ENCODE measurements at places on chromosomes 3 and 15. TPM values are rescaled to one million over a fixed set of nuclear protein-coding genes. Genes with fewer than 3 reads are reported as not detected.

- no peak for DNase-seq
- no peak overlapping the region for H3K4me3 ChIP-seq
- H3K4me1 ChIP-seq: no peaks in the 10 kb centered on the region
- H3K36me3 ChIP-seq: no peaks in the 10 kb centered on the region
- H3K27me3 ChIP-seq: no peaks in the 10 kb centered on the region
These were observed 226.7 kb upstream of the MCTP2 start for GRCh38 chr15:94004697-94005096.

DNA sequence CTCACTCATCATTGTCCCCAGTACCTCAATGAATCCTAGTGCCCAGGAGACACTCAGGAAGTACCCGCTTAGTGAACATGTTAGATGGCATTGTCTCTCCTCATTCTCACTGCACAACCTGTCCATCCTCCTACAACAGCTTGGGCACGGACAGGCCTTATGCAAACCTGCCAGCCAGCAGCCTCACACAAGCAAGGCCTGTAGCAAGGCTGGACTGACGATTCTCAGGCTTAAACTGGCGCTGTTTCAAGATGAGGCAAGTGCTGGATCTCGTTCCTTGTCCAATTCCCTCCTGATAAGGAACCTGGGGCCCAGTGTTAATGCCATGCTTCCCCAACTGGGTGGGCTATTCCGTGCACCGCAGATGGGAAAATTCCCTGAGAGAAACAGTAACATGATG, 59.0 kb downstream of the CDCP1 start:
- H3K4me1 ChIP-seq: no peaks in the 10 kb centered on the region
- no peaks in the 10 kb centered on the region for H3K27me3 ChIP-seq

DNA sequence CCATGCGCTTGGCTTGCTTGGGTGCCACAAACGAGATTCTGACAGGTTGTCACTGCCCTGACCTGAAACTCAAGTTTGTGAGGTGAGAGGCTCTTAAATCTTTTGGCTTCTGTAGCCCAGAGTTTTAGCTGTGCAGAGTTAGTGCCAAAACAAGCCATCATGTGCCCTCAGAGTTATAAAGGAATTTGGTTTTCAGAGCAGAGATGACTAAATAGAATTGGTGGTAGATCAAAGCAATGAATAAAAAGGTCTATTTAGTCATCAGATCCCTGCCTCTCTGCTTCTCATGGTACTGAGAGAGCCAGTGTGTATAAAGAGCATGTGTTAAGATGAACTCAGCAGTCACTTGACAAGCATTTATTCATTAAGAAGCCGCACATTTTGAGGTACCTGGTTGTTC, 207.5 kb upstream of the DPH6 start:
- no peak for DNase-seq
- H3K27me3 ChIP-seq: no peaks in the 10 kb centered on the region
- H3K4me1 ChIP-seq: no peaks in the 10 kb centered on the region
- H3K4me3 ChIP-seq: no peak overlapping the region
- H3K27ac ChIP-seq: no peak overlapping the region
- H3K36me3 ChIP-seq: no peaks in the 10 kb centered on the region

- H3K27me3 ChIP-seq: no peaks in the 10 kb centered on the region
- H3K4me3 ChIP-seq: no peak overlapping the region
- peak; percentile 25 for DNase-seq
- peaks cover 13% of the 10 kb centered on the region for H3K4me1 ChIP-seq
These were observed 47.4 kb upstream of the HACD2 start for GRCh38 chr3:123632161-123632655.

DNA sequence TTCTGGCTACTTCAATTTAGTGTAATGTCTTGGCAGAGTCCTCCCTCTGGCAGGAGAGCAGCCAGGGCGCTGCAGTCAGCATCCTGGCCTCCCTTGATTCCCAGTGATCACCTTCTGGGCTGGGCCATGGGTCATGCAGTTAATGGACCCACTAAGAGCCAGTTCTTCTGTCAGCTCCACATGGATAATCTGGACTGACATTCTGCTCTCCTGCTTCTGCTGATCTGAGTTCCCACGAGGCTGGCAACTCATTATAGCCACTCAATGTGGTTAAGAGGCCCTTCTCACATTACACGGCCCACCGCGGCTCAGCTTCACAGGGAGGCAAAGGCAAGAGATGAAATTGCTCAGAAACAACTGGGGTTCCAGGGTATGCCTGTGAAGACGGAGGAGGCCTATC, 94.0 kb downstream of the WDR76 start:
- H3K4me1 ChIP-seq: no peaks in the 10 kb centered on the region
- H3K27ac ChIP-seq: no peak overlapping the region
- H3K36me3 ChIP-seq: no peaks in the 10 kb centered on the region
- H3K27me3 ChIP-seq: no peaks in the 10 kb centered on the region
- no peak overlapping the region for H3K4me3 ChIP-seq

- no peak overlapping the region for H3K4me3 ChIP-seq
- H3K27ac ChIP-seq: no peak overlapping the region
- no peaks in the 10 kb centered on the region for H3K27me3 ChIP-seq
- no peaks in the 10 kb centered on the region for H3K36me3 ChIP-seq
- no peaks in the 10 kb centered on the region for H3K4me1 ChIP-seq
- no peak for DNase-seq
These were observed 228.5 kb downstream of the PTPRG start for GRCh38 chr3:61789861-61790260.

DNA sequence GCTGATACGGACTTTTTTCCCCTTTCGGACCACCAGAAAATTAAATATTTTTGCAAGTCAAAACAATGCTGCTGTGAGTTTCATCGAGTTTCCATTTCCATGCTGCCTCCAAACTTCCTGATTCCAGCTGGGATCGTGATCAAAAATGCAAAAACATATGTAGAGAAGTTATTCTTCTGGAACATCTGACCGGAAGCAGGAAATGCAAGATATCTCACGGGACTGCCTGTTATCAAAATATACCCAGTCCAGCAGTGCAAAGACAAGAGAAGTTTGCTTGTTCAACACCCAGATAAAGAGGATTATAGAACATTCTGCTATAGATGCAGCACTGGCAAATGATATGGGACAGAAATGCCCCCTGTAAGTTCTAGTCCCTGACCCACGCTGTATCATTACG, 726.7 kb upstream of the NR2F2 start:
- H3K4me3 ChIP-seq: no peak overlapping the region
- DNase-seq: no peak
- H3K36me3 ChIP-seq: no peaks in the 10 kb centered on the region
- no peak overlapping the region for H3K27ac ChIP-seq
- H3K27me3 ChIP-seq: no peaks in the 10 kb centered on the region

DNA sequence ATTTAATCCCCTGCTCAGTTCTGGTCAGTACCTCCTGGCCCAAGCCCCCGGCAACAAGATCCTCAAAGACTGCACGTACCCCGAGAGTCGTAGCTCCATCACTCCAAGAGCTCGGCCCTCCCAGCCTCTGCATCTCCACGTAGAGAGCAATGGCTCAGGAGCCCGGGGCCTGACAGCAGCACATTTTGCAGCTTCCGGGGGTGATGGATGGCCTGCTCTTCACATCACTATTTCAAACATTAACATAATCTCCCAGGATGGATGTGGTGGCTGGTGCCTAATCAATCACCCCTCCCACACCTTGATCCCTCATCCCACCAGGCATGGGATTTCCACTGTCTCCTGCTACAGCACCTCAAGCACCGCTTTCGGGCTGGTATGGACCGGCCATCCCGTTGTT, 28.1 kb downstream of the CACNA2D2 start:
- no peaks in the 10 kb centered on the region for H3K36me3 ChIP-seq
- no peaks in the 10 kb centered on the region for H3K4me1 ChIP-seq
- no peaks in the 10 kb centered on the region for H3K27me3 ChIP-seq
- no peak overlapping the region for H3K4me3 ChIP-seq
- no peak overlapping the region for H3K27ac ChIP-seq

- no peaks in the 10 kb centered on the region for H3K36me3 ChIP-seq
- no peak overlapping the region for H3K27ac ChIP-seq
- H3K4me1 ChIP-seq: peaks cover 34% of the 10 kb centered on the region
- no peak for DNase-seq
These were observed 37.5 kb upstream of the MYZAP start for GRCh38 chr15:57554063-57554811.

GRCh38 chr3:189529468-189529867, 101.7 kb upstream of the TP63 start:
- H3K27ac ChIP-seq: no peak overlapping the region
- H3K36me3 ChIP-seq: no peaks in the 10 kb centered on the region
- H3K4me3 ChIP-seq: no peak overlapping the region
- no peak for DNase-seq

DNA sequence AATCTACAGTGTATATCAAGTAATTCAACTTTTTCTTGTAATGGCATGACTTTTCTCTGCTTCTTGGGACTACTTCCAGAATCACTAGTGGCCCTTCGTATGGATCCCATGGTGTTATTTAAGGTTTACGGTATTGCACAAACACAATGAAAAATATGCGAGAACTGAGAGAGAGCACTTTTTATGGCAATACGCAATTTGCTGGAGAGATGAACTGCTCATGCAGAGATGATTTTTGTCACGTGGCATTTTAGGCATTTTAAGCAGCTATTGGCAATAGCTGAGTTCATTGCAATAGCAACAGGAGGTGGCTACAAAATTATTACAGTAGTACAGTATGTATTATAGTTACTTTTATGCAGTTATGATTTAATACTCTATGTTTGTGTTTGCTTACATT, 294.0 kb downstream of the UBE2E2 start:
- H3K4me3 ChIP-seq: no peak overlapping the region
- no peak for DNase-seq
- H3K27ac ChIP-seq: no peak overlapping the region
- H3K27me3 ChIP-seq: no peaks in the 10 kb centered on the region
- no peaks in the 10 kb centered on the region for H3K36me3 ChIP-seq

GRCh38 chr15:52680041-52680391, 828 bp upstream of the ATOSA start:
- H3K27ac ChIP-seq: no peak overlapping the region
- H3K4me1 ChIP-seq: peaks cover 36% of the 10 kb centered on the region
- H3K36me3 ChIP-seq: no peaks in the 10 kb centered on the region
- H3K27me3 ChIP-seq: no peaks in the 10 kb centered on the region
- peak overlapping the region; percentile 84 for H3K4me3 ChIP-seq

DNA sequence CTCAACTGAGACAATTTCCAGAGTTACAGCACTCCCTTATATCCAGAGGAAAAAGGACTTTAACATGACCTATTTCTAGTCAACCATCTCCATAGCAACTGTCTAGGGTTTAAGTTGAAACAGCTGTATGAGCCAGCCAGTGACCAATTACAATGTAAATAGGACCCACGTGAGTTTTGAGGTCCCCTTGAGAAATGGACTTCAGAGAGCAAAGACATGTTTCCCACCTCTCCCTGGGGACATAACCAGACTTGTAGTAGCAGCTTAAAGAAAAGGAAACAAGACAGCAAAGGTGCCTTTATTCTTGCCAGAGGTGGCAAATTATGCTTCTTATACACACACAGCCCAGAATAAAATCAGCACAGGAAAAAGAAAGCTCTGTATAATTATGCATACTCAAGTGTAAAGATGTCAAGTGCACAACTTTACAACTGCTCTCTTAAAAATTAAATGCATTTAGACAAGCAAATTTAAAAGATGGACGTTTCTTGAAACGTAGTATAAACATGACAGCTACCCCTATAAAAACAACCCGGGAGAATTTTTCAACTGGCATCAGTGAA, 40.2 kb downstream of the SUMF1 start:
- H3K4me1 ChIP-seq: peaks cover 6% of the 10 kb centered on the region
- H3K27ac ChIP-seq: peak overlapping the region; percentile 43
- no peak overlapping the region for H3K4me3 ChIP-seq
- no peaks in the 10 kb centered on the region for H3K27me3 ChIP-seq
- peaks cover 5% of the 10 kb centered on the region for H3K36me3 ChIP-seq

MRAS gene
- 41.0 TPM for total RNA-seq

HYAL1 gene
- total RNA-seq: 41.3 TPM

RLBP1 gene
- not detected for total RNA-seq

SLITRK3 gene
- total RNA-seq: 0.37 TPM

All from left lung (tissue), 14 donors.